Stimulated activated CD4-positive, alpha-beta T cell treated with anti-CD3 and anti-CD28 coated beads, Interleukin-1b, Interleukin-23, amount 100 ng/mL, for 1 hour (primary cell): ENCODE measurements at places on chromosomes 3 and 15.

DNA sequence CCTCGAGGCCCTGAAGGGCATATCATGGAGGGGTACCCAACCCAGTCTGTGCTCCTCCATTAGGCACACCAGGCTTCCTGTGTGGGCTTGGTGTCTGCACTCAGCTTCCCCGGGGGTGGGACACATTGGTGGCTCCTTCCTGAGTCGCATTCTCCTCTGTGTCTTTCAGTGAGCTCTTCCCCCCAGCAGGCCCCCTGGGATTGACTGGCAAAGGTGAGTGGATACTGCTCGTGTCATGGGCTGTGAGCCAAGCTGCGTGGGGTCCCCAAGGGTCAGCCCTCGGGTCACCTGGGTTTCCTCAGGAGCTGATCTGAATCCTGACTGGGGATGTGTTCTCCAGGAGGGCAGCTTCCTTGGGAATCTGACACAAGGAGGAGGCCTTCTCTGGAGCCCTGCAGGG is 231.0 kb downstream of the SNRPN start:
- no peak for DNase-seq

DNA sequence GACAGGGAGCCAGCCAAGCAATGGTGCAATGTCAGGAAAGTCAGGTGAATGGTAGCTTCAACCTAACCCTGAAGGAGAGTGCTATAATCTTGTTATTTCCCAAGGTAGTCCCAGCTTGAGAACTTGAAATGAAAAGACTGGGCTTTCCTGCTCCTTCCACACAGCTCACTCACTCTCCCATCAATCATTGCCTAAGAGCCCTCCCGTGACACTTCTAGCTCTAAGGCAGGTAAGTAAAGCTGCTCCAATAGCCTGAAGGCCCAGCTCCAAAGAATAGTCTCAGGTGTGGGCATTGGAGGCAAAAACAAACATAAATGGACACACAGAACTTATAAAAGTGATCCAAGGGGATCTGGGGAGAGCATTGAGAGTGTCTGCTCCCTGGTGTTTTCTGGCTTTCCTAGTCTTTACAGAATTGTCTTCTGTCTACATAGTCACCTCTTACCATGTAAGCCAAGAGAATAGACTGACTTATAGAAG is 63.1 kb upstream of the TBC1D5 start:
- DNase-seq = no peak

DNA sequence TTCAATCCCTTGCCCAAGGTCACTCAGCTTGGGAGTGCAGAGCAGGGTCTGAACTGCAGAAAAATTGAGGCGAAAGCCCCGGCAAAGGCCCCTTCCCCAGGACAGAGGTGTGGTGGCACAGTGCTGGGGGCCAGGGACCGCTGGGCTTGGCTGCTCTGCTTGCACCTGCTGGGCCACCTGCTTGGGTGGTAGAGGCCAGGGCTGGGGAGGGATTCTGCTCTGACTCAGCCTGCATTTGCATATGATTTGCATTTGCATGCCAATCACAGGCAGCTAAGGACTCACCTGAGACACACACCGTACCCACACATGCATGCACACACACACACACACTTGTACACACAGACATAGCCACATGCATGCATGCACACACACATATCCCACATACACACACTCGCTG is 9.9 kb downstream of the GRM2 start:
- no peak for DNase-seq

GRCh38 chr3:160126051-160126450 is 99.2 kb upstream of the C3orf80 start:
- no peak for DNase-seq

DNA sequence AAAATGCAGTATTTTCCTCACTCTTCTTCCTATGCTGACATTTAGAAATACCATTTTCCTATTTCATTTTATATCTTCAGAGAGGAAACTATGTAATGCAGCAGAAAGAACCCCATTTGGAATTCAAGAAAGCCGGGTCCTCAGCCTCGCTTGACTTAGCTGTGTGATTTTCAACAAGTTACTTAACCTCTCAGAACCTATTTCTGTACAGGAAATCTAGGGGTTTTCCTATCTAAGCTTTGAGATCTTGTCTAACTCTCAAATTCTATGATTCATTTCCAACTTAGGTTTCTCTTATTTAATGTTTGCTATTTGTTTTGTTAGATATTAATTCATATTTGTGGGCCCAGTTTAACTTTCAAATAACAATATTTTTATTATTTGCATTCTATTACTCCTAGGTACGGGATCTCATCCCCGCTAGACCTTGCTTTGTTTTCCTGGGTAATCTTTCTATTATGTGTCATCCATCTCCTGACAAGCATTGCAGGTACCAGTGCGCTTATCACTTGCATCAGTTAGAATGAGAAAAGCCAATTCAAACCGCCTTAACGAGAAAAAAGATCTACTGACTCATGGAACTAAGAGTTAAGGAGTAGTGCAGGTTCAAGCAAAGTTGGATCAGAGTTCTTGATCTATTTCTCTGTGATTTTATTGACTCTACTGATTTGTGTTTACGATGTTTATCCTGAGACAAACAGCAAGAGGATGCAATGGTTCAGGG is 70.6 kb upstream of the BHLHE40 start:
- DNase-seq = no peak

GRCh38 chr3:195036203-195036505 is 234.8 kb downstream of the XXYLT1 start:
- DNase-seq = no peak

DNA sequence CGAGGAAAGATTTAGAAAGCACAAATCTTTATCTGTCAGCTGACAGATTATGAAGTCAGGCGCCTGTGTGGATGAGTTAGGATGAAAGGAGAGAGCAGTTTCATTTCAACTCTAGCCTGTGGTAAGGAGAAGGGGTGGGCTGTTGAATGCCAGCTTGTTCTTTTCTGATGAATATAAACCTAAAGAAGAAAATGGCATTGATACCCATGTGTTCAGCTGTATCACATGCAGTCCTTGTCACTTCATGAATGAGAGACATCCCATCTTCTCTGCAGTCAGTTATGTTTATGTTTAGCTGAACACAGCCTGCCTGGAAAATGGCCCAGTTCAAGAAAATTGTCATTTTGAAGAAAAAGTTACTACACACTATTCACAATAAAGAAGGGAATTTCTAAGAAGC is 345.7 kb upstream of the RBMS3 start:
- no peak for DNase-seq

GRCh38 chr15:57235873-57236272 is 140.4 kb upstream of the CGNL1 start:
- DNase-seq = no peak

DNA sequence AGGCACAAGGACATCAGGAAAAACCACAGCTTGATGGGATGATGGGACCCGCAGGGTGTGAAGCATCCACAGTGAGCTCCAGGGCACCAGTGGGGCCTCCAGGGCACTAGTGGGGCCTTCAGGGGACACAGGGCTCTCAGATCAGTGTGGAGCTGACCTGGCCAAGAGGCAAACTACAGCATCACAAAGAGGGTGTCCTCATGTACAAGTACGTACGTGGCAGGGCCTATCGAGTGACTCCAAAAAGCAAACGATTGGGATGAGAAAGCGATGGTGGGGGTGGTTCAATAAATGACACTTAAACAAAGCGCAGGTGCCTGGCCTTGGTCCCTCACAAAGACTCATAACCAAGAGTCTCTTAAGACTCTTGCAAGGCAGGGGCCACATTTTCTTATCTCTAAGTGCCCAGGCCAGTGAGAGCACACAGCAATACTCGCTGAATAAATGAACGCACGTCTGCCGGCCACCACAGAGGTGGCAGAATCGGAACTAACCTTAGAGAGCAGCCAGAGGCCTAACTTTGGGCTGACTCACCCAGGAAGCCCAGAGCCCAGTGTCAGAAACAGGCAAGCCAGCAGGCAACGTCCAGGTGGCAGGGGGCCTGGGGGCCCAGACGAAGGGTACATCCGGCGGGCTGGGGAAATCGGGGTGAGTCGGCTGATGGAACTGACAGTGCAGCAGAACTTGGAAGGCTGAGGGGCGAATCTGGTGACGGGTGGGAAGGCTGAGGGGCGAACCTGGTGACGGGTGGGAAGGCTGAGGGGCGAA is 8.7 kb downstream of the PCSK6 start:
- no peak for DNase-seq

GRCh38 chr3:59882746-59883145 is 832.9 kb upstream of the CFAP20DC start:
- DNase-seq = no peak

DNA sequence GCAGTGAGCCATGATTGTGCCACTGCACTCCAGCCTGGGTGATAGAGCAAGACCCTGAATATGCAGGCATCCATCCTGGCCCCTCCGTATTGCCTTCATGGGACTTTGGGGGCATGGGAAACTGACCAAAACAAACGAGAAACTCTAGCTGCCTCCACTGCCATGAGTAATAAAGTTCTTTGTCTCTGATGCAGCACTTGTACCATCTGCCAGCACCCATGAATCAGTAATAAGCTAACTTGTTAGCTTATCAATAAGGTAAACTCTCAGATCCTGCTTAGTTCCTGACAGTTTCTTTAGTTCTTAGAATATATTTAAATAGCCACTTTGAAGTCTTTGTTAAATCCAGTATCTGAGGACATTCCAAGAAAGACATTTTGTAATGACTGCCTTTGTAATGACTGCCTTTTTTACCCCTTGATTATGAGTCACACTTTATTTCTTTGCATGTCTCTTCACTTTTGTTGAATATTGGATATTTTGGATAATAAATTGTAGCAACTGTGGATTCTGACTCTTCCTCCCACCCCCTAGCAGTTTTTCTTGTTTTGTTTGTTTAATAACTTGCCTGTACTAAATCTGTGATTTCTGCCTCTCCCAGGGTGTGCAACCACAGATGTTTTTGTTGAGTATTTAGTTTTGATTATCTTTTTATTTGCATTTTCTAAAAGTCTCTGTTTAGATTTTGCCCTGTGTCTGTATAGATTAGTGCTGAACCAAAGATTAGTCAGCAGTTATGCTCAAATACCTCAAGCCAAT is 136.9 kb downstream of the HCN4 start:
- DNase-seq = no peak

- no peak for DNase-seq
Observed at GRCh38 chr3:114231616-114232015, 5.8 kb downstream of the ZNF80 start.

GRCh38 chr3:13963137-13963886 is 83.4 kb upstream of the WNT7A start:
- DNase-seq = no peak

DNA sequence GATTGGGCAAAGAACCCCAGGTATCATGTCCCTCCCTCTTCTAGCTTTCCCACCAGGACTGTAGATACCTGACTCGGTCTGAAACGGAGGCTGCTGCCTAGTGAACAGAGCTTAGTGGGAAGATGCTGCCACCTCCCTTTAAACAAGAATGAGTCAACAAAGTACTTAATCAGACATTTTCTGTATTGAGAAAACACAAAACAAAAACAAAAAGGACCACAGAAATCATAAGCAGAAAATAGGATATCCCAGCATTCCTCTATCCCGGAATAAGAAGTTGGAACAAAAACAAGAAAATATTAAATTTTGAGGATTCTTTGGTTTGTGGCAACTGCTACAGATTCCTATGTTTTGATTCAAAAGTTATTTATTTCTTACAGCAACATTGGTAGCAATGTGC is 51.7 kb upstream of the COL8A1 start:
- no peak for DNase-seq

DNA sequence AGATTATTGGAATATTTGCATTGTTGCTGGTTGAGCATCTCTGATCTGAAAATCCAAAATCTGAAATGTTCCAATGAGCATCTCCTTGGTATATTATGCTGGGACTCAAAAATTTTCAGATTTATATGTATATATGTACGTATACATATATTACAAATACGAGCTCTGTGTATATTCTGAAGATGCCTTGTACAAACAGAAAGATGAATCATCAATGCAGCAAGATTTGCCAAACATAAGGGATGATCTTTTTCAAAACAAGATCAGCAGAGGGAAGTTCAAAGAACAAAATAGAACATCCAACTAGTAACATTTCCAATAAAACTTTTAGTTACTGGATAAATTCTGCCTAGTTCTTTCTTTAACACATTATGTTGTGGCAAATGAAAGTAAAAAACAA is 42.5 kb downstream of the HERC1 start:
- no peak for DNase-seq

GRCh38 chr3:187807086-187807862 is 62.0 kb upstream of the BCL6 start:
- DNase-seq = no peak

DNA sequence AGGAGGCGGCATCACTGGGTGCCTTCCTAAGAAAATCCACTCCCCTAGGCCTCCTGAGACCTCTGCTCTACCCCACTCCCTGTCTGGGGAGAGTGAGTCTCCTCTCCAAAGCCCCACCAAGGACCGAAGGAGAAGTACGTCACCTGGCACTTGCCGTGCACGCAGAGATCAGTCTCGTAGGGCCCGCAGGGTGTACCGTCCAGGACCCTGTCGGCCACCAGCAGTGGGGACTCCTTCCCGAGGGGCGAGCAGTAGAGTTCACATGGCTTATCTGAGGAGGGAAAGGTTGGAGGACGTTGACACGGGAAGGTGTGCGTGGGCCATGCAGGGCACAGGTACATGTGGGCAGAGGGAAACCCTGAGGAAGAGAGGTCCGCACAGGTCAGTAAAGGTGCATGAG is 232.9 kb downstream of the ADAMTS17 start:
- DNase-seq = no peak

DNA sequence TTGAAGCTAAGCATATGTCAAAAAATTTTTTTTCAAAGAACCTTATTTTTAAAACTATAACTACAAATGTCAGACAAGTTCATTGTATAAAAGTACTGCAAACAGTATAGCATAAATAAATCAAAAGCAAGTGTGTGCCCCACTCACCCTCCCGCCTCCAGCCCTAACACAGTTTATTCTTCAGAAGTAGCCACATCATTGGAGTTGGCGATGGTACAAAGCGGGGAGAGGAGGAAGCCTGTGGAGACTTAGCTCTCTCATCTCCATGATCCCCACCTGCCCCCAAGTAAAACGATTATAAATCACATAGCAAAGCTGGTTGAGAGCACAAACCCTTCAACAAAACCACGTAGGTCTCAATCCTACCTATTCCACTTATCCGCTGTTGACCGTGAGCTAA is 33.6 kb downstream of the FOXP1 start:
- no peak for DNase-seq

DNA sequence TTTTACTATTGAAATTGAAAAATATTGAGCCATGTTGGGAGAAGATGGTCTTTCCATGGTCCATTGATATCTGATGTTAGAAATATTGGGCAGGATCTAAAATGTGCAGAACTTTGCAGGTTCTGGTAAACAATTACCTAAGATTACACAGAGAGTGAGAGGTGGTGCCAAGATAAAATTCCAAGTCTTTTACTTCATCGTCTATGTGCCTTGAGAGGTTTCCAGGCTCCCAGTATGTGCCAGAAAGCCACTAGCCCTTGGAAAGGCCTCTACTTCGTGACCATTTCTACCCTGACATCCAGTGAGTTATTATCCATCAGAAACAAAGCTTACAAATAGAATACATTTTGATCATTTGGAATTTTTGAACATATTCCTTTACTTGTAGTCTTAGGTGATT is 27.6 kb downstream of the CD200 start:
- no peak for DNase-seq

GRCh38 chr3:12977117-12977808 is 96.0 kb downstream of the IQSEC1 start:
- DNase-seq = no peak

- no peak for DNase-seq
Observed at GRCh38 chr15:85831415-85832113, 36.8 kb upstream of the KLHL25 start.

GRCh38 chr3:115843206-115843605 is 219.9 kb downstream of the GAP43 start:
- DNase-seq = no peak
